T-helper 2 cell treated with Interferon-gamma antibody and Interleukin-4, amounts not matched to agents 100 ng/mL and 5 ng/mL, for 36 hours (primary cell): ENCODE measurements at places on chromosomes 3 and 15. TPM values are rescaled to one million over a fixed set of nuclear protein-coding genes. Genes with fewer than 3 reads are reported as not detected.

The GPR87 gene
- 0.09 and 0.20 TPM in 2 replicates for total RNA-seq

The GJD2 gene
- not detected in 2 replicates for total RNA-seq

The SLC4A7 gene
- 57.3 and 65.9 TPM in 2 replicates for total RNA-seq

The NR2E3 gene
- total RNA-seq: not detected in 2 replicates

The P2RY12 gene
- not detected in 2 replicates for total RNA-seq

The PODXL2 gene
- 2.2 and 2.9 TPM in 2 replicates for total RNA-seq

The GOLGA6D gene
- total RNA-seq: not detected in 2 replicates

The GHSR gene
- total RNA-seq: not detected in 2 replicates

The SLC9C1 gene
- not detected in 2 replicates for total RNA-seq

The UROC1 gene
- total RNA-seq: not detected in 2 replicates

The PIERCE2 gene
- total RNA-seq: 0.32 TPM in 1 of 2 replicates, not detected in the other

The TAGLN3 gene
- total RNA-seq: 0.32 TPM in 1 of 2 replicates, not detected in the other

The CYP8B1 gene
- total RNA-seq: not detected in 2 replicates

The RBP2 gene
- total RNA-seq: not detected in 2 replicates

The STAB1 gene
- 0.05 and 0.09 TPM in 2 replicates for total RNA-seq

The WWTR1 gene
- 1.1 and 1.2 TPM in 2 replicates for total RNA-seq

The HIGD2B gene
- total RNA-seq: 0.16 TPM in 1 of 2 replicates, not detected in the other

The FETUB gene
- not detected in 2 replicates for total RNA-seq

The ALDH1A2 gene
- total RNA-seq: 0.32 TPM in 1 of 2 replicates, not detected in the other

The PAQR5 gene
- total RNA-seq: not detected in 2 replicates

The LRRN1 gene
- 0.16 TPM in 1 of 2 replicates, not detected in the other for total RNA-seq

The KIF15 gene
- total RNA-seq: 43.3 and 44.8 TPM in 2 replicates

The CHRNA3 gene
- total RNA-seq: not detected in 2 replicates

The GOLGA8S gene
- 0.80 TPM in 2 replicates for total RNA-seq

The CHCHD4 gene
- total RNA-seq: 17.8 and 19.7 TPM in 2 replicates

The CAMKV gene
- total RNA-seq: not detected in 2 replicates

The CGNL1 gene
- not detected in 2 replicates for total RNA-seq

The CLDND1 gene
- 535 and 555 TPM in 2 replicates for total RNA-seq

The FBXO40 gene
- total RNA-seq: not detected in 2 replicates

The EOMES gene
- total RNA-seq: 4.8 and 5.1 TPM in 2 replicates

The GRM2 gene
- 1.2 and 1.4 TPM in 2 replicates for total RNA-seq

The GOLGA8F gene
- total RNA-seq: not detected in 2 replicates

The TMCO5A gene
- total RNA-seq: not detected in 2 replicates

The WNT5A gene
- not detected in 2 replicates for total RNA-seq

The SHF gene
- 1.5 and 1.6 TPM in 2 replicates for total RNA-seq

The SLC27A2 gene
- total RNA-seq: 29.2 and 30.0 TPM in 2 replicates

The PRR20G gene
- total RNA-seq: not detected in 2 replicates

The DPPA2 gene
- total RNA-seq: not detected in 2 replicates

The PLA1A gene
- not detected in 2 replicates for total RNA-seq

The TJP1 gene
- total RNA-seq: not detected in 2 replicates

The CRELD1 gene
- total RNA-seq: 16.0 and 20.2 TPM in 2 replicates

The CLDN11 gene
- not detected in 2 replicates for total RNA-seq

The PRSS50 gene
- total RNA-seq: not detected in 2 replicates

The OSBPL10 gene
- 2.5 and 2.6 TPM in 2 replicates for total RNA-seq

The ADGRG7 gene
- not detected in 2 replicates for total RNA-seq

The SERPINI2 gene
- not detected in 2 replicates for total RNA-seq

The ATP13A5 gene
- total RNA-seq: not detected in 2 replicates

The SLC51B gene
- total RNA-seq: not detected in 2 replicates

The GPR149 gene
- not detected in 2 replicates for total RNA-seq

The GOLGA8G gene
- total RNA-seq: 0.05 TPM in 1 of 2 replicates, not detected in the other
